ENCODE measurements at places on chromosomes 5 and 9.

- no peak for DNase-seq
Observed at GRCh38 chr9:129702589-129703520, 37.4 kb downstream of the PRRX2 start.

- no peak for DNase-seq
Observed at GRCh38 chr9:131436865-131437271, 43.0 kb downstream of the PRRC2B start.

- DNase-seq, result no peak
Observed at GRCh38 chr9:134944351-134944802, 26.7 kb upstream of the FCN1 start.

GRCh38 chr5:58818465-58818864 is 235.6 kb downstream of the RAB3C start:
- no peak for DNase-seq

GRCh38 chr9:94685359-94685758 is 41.1 kb upstream of the AOPEP start:
- DNase-seq, result no peak

DNA sequence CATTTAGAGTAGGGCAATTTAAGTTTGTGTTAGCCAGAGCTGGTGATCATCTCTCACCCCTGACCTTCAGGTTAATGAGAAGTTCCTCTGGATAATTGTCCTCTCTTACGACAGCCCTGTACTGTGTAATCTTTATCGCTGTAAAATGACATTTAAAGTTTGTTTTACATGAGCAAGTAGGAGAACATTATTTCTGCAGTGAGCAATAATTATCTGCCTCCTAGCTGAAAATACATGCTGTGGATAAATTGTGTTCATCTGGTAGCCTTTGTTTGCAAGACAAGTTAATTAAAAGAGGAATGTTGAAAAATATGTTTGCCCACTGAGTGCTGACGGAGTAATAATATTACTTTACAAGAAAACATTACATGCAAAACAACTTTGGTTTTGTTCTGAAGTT is 1083.8 kb upstream of the NUDT12 start:
- DNase-seq, result no peak

DNA sequence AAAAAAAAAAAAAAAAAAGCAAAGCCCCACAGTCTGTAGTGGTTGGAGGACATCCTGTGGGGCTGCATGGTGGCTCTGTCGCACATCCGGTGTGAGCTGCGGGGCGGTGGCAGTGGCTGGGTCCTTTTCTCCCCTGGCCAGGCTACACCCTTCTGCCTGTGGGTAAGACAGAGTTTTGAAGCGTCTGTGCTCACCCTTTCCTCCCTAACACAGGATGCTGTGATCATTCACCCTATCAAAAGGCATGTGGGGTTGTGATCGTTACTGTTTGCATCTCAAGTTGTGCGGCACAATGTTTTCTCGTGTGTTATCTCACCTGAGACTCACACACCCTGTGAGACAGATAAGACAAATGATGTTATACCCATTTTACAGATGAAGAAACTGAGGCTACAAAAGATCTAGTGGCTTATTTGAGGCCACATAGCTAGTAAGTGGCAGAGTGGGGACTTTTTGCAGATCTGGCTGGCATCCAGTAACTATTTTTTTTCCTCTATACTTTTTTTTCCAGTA is 17.5 kb downstream of the IRF1 start:
- DNase-seq, result peak; percentile 82

DNA sequence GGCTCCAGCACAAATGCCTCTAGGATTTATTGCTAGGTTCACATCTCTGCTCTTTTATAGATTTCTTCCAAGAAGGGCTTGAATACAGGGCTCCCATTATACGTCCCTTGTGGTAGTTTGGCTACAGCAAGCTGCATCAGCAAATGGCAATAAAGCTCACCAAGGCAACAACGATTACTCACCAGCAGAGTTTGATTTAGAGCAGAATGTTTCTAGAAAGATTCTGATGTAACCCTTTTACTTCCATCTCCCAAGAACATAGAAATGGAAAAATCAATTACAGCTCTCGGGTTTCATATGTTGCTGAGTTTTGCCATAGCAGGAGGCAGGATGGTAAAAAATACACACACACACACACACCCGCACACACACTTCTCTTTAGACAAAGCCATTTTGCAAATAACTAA is 124.2 kb upstream of the TNPO1 start:
- no peak for DNase-seq

DNA sequence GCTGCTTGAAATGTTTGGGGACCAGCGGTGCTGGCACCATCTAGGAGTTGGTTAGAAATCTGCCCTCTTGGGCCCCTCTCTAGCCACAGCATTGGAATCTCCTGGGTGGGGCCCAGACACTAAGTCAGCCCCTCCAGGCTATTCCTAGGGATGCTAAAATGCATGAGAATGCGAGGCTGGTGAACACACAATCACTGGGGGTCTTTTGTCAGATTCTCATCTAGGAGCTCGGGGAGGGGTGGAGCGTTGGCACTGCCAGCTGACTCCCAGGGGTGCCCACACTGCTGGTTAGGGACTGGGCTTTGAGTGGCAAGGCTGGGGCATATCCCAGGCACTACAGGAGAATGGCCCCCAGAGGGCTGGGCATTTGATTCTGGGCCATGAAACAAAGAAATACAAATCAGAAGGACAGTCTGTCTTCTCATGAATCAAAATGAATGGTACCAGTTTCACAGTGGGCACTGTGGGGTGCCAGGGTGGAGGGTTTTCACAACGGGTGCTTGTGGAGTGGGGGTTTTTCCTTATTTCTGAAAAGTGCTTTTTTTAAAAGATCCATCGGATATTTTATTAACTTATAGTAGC is 127.8 kb upstream of the RAPGEF1 start:
- DNase-seq, result no peak

GRCh38 chr5:96961053-96961452 is 25.2 kb downstream of the LNPEP start:
- no peak for DNase-seq

- DNase-seq, result no peak
Observed at GRCh38 chr5:138929571-138929955, 54.4 kb upstream of the LRRTM2 start.

- DNase-seq, result no peak
Observed at GRCh38 chr9:3980771-3981170, 319.1 kb downstream of the GLIS3 start.

- DNase-seq, result no peak
Observed at GRCh38 chr9:133791735-133792649, 53.8 kb upstream of the SARDH start.

DNA sequence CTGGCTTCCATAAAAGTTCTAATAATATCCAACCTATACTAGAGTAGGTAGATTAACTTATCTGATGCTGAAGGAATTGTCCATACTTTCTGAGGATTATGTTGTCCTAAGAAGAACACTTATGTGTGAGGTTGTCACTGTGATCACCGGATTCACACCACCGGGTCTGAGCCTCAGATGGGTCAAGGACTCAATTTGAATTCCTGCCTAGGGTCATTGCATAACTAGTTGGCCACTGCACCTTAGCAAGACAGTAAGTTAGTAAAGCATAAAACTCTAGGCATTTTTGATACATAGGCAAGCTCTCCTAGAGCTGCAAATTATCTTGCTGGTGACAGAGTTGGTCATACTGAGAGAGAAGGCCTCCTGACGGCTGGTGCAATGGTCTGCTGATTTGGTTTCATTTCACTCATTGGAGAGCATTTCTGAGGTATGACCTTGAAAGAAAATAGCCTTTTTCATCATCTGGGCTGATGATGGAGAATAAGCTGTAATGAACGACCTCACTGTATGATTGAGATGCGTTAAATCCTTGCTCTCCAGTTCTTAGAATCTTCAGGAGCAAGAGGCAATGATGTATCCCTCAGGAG is 72.0 kb upstream of the CKMT2 start:
- no peak for DNase-seq

- no peak for DNase-seq
Observed at GRCh38 chr5:133839721-133840120, 128.7 kb downstream of the C5orf15 start.

DNA sequence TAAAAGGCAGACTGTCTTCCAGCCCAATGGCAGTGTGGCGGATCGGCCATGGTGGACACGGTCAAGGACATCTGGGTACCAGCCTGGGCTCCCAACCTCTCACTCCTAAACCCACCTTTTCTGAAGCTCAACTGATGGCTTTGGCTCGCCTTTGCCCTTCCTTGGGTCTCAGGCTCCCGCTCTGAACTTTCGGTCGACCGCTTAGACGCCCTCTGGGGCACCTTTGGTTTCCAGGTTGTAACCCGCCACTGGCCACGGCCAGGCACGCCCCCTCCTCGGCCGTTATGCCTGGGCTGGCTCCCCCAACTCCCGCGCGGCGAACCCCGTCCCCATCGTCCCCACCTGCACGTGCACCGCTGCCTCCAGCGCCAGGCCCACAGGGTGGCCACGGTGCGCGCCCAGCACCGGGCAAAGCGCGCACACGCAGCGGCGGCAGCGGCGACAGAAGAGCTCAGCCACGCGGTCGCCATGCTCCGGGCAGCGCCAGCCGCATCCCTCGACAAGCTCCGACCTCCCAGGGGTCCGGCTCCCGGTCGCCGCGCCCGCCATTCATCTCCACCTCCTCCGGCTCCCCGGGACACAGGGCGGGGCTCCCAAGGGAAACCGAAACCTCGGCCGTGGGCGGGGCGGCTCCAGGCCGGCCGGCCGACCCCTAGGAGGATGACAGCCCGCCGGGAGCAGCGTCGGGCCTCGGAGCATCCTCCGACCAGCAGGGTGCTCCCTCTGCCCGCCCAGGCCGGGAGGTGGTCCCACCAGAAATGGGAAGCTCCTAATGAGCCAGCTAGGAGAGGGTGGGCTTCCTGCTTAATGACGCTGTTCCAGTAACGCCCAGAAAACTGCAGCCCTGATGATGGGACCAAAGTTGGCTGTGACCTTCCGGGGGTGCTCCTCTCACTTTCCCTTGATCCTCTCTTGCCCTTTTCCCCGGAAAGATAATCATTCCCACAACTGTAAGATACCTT is at the start of gene TRIM14:
TRIM14 (minus strand) TSS at position 583 of the 962 bp plus-strand sequence; CDS start at position 549, 34 bp downstream.
- peak; percentile 71 for DNase-seq

- no peak for DNase-seq
Observed at GRCh38 chr9:91572811-91573210, 149.2 kb upstream of the NFIL3 start.

DNA sequence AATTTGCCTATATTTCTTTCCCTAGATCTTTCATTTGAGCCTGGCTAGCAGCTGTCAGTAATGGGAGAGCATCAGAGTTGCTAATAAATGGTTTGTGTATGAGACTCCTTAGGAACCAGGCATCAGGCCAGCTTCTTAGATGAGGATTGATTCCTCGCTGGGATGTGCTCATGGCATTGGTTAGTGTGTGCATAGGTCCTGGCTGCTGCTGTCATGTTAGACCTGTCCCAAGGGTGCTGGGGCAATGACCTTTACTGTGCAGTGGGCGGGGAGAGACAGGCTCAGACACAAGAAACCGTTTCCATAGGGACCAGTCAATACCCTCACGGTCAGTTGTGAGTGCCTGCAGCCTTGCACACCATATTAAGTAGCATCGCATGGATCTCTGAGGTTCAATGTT is 112.3 kb upstream of the NR3C1 start:
- no peak for DNase-seq

DNA sequence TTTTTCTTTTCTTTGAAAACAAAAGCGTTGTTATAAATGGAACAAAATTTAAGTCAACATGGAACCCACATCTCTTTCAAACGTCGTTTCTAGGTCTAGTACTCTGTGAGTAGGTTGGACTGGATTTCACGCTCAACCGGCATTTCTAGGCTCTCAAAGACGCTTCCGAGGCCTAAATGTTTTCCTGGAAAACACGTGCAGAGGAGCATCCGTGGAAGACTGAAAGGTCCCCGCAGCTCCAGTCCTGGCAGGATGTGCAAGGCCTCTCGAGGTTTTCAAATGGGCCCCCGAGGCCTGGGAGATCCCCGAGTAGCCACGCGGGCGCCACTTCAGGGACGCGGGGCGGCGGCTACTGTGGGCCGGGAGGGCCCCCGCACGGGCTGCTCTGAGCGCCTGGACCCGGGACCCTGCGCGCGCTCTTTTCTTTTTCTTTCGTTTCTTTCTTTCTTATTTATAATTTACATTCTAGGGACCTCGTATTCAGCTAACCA is 4.2 kb upstream of the IRX2 start:
- DNase-seq, result no peak

DNA sequence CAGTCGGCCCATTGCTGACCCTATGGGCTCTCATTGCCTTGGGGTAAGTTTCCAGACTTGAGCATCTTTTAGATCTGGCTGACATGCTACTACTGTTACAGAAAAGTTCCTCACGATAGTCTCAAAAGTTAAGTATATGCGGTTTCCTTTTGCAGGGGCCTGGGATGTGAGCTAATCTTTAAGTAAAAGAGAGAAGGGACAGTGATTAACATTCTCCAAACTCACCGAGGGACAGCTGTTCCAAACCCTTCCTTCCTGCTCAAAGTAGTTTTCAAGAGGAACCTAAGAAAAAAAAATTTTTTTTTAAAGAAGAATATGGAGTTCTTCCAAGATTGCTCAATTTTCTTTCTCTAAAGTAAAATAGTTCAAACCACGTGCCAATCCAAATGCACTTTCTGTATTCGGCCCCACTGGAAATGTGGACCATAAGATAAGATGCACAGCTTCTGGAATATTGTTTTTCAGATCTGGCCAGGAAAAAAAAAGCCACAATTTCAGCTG is 168.0 kb upstream of the SPRY4 start:
- DNase-seq, result no peak

GRCh38 chr9:79673614-79674013 is 101.8 kb downstream of the TLE4 start:
- DNase-seq, result no peak

DNA sequence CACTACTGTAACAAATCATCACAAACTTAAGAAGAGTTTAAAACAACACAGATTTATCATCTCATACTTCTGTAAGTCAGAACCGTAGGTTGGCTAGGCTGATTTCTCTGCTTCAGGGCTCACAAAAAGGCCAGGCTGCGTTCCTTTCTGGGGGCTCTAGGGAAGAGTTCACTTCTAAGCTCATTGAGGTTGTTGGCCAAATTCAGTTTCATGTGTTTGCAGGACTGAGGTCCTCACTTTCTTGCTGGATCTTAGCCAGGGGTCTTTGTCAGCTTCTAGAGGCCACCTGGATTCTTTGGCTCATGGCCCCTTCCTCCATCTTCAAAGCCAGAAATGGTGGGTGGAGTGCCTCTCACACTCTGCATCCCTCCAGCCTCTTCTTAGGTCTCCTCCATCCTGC is 76.0 kb downstream of the ACTBL2 start:
- no peak for DNase-seq

GRCh38 chr5:58582803-58583491 is at the start of gene RAB3C:
TSS of gene RAB3C (plus strand) at chr5:58583075. CDS start at chr5:58583209, 134 bp downstream.
- peak; percentile 65 for DNase-seq

- DNase-seq, result no peak
Observed at GRCh38 chr9:113978725-113979342, 99.3 kb downstream of the AMBP start.

- no peak for DNase-seq
Observed at GRCh38 chr9:107309271-107309670, 26.2 kb downstream of the RAD23B start.

DNA sequence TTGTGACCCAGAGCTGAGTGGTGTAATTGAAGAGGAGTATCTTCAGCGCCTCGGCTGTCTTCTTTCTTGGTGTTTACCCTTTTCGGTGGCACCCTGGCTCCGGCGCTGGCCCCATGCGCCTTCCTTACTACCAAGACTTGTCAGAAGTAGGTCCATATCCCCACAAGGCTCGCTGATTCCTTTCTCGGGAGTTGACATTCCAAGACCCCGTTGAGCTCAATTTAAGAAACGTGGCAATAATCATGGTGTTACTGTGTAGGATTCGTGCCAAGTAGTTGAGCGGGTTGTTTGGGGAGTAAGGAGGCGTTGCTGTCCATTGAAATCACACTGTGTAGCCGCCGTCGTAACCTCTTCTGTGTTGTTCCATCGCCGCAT is 795 bp downstream of the NDUFAF2 start:
- DNase-seq, result peak; percentile 42

GRCh38 chr5:106646106-106646505 is 1024.6 kb downstream of the EFNA5 start:
- no peak for DNase-seq

- DNase-seq, result peak; percentile 9
Observed at GRCh38 chr9:38362852-38363588, 29.5 kb upstream of the ALDH1B1 start.

All from activated T-cell treated with anti-CD3 and anti-CD28 coated beads, Interleukin-2, amount 50 U/mL, for 72 hours (primary cell).